Mesothelial cell of epicardium (in vitro differentiated cells): ENCODE measurements at places on chromosomes 2 and 18.

- no peak for DNase-seq
These were observed 36.6 kb downstream of the BCL11A start for GRCh38 chr2:60516826-60517225.

- no peak for DNase-seq
These were observed 56.3 kb upstream of the HPCAL1 start for GRCh38 chr2:10246370-10246769.

DNA sequence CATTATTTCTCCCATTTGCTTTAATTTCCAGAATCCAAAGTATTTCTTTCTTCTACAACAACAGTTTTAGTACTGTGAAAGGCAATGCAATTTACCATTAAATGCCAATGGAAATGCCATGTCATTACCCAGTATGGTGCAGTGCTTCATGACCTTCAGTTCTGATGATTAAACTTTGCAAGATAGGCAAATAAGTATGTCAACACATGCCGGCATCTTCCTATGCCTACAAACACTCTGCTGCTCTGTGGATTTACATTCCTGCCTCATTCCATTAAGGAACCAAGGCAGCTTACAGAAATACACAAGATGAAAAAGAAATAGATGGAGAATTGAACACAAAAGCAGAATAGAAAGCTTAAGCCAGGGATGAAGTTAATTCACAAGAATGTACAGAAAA lies 52.7 kb upstream of the PROKR1 start:
- no peak for DNase-seq

- DNase-seq, result no peak
These were observed 89.3 kb downstream of the MBD2 start for GRCh38 chr18:54135216-54135615.

DNA sequence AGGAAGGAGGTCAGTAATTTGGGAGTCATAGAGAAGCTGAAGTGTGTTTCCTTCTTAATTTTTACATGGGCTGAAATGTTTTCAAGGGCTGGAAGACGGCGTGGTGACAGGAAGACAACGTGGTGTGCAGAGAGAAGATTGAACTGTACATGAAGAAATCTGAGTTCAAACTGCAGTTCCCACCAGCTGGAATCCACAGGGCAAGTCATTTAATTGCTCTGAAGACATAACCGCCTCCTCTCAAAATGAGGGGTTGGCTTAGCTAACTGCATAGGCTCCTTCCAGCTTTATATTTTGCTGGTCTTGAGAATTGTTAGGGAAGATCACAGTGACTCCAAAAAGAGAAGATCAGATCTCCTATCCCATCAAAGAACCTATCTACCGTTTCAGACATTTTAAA lies 103.9 kb downstream of the SLC8A1 start:
- no peak for DNase-seq
